Activated naive CD8-positive, alpha-beta T cell treated with anti-CD3 and anti-CD28 coated beads, Interleukin-2, amount 10 ng/mL, durations not matched to agents 7 days and 5 days (primary cell): ENCODE measurements at places on chromosomes 2 and 18. TPM values are rescaled to one million over a fixed set of nuclear protein-coding genes. Genes with fewer than 3 reads are reported as not detected.

Gene RNF144A
- 78.7 TPM for total RNA-seq

Gene OTX1
- not detected for total RNA-seq

Gene HYCC2
- 40.5 TPM for total RNA-seq

Gene ACADL
- not detected for total RNA-seq

Gene RIF1
- 61.9 TPM for total RNA-seq

Gene CABYR
- total RNA-seq, result 3.6 TPM

Gene RIOK3
- total RNA-seq, result 62.8 TPM

Gene MYO3B
- total RNA-seq, result 0.11 TPM

Gene GALNT3
- total RNA-seq, result 4.7 TPM

Gene CAPN14
- total RNA-seq, result 0.17 TPM

- peaks cover 6% of the 10 kb centered on the region for H3K27me3 ChIP-seq
- no peak overlapping the region for H3K4me3 ChIP-seq
- no peaks in the 10 kb centered on the region for H3K36me3 ChIP-seq
- H3K4me1 ChIP-seq, result no peaks in the 10 kb centered on the region
These were observed 229.4 kb downstream of the ZNF516 start for GRCh38 chr18:76265497-76266235.

DNA sequence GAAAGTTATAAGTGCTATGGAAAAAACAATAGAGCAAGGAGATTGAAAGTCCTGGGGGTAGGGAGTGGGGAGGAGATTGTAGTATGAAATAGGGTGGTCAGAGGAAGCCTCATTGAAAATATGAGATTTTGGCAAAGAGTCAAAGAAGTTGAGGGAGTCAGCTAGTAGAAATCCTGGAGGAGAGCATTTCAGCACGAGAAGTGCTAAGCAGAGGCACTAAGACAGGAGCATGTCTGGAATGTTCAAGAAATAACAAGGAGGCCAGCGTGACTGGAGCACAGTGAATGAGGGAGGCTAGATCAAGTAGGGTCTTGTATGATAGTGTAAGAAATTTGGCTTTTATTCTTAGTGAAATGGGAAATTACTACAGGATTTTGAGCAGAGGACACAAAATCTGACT lies 2.1 kb upstream of the TSPYL6 start:
- H3K36me3 ChIP-seq, result no peaks in the 10 kb centered on the region
- no peak overlapping the region for H3K4me3 ChIP-seq
- no peaks in the 10 kb centered on the region for H3K27me3 ChIP-seq
- no peaks in the 10 kb centered on the region for H3K4me1 ChIP-seq
- no peak for DNase-seq

- no peak overlapping the region for H3K27ac ChIP-seq
- H3K27me3 ChIP-seq, result no peaks in the 10 kb centered on the region
- no peak overlapping the region for H3K4me3 ChIP-seq
- DNase-seq, result no peak
These were observed 5.9 kb upstream of the CERS6 start for GRCh38 chr2:168450171-168450570.

DNA sequence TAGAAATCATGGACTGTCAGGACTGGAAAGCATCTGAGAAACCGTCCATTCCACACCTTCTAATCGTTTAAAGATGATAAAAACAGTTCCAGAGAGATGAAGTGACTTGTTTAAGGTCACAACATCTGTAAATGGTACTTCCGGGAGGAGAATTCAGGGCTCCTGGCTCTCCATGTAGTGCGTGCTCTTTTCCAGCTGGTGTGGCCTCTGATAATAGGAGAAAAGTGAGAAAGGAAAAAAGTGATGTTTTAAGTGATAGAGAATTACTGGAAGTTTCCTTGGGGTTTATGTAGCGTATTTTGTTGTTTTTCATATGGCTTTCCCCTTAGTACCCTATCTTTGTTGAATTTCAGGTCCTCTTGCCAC lies 663 bp downstream of the C2orf49 start:
- H3K27ac ChIP-seq, result peak overlapping the region; percentile 100
- DNase-seq, result no peak
- no peaks in the 10 kb centered on the region for H3K27me3 ChIP-seq
- peaks cover 36% of the 10 kb centered on the region for H3K4me1 ChIP-seq

GRCh38 chr2:229686122-229686919 lies 28.0 kb downstream of the DNER start:
- H3K27me3 ChIP-seq, result peaks cover 25% of the 10 kb centered on the region
- no peak overlapping the region for H3K4me3 ChIP-seq
- no peak overlapping the region for H3K27ac ChIP-seq
- no peak for DNase-seq

DNA sequence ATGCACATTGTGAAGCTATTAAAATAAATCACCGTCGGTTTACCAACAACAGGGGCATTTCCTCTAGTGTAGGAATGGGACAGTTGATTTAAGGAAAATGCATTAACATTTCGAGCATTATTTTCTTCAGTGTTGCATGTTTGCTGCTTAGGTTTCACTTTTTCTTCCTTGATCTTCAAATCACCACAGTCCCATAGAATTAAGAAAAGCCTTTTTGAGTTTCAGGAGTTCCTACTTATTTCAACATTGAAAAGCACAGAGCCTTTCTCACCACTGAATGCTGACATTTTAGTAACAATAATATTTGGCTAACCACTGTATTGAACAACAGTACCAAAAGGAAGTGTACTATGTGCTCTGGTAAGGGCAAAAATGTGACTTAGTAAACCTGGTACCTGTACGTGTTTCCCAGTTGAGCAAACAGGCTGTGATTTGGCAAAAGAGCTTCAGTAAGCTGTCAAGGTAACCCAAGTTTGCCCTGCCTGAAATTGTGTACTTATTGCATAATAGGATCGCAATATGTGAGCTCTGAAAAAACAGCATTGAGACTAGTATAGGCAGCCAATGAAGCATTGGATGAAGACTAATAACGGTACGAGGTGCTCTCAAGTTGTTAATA lies 2.2 kb downstream of the LRRTM4 start:
- no peak overlapping the region for H3K4me3 ChIP-seq
- H3K4me1 ChIP-seq, result no peaks in the 10 kb centered on the region
- no peak overlapping the region for H3K27ac ChIP-seq
- H3K36me3 ChIP-seq, result no peaks in the 10 kb centered on the region

DNA sequence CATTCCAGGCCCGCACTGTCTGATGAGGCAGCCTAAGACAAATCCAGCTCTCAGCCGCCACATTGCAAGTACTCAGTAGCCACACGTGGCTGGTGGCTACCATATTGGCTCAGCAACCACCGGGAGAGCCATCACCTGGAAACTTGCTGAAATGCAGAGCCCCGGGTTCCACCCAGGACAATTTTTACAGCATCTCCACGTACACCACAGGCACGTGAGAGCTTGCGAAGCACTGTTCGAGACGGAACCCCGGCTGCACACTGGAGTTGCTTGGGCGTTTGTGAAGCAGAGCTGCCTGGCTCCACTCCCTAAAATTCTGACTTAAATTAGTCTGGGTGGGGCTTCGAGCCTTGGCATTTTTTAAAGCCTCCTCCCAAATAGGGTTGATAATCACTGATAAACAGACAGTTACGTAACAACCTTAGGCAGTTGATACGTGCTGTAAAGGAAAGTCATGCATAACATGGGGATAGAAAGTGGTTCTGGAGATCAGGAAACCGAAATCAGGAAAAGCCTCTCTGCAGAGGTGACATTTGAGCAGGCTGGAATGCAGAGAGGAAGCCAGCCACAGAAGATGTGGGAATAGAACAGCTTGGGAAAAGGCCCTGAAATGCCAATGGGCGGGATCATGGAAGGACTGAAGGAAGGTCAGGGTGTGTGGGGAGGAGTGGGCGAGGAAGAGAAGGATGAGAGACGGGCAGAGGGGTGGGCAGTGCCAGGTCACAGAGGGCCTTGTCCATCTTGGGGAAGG lies 6.2 kb downstream of the ASAP2 start:
- peaks cover 38% of the 10 kb centered on the region for H3K27me3 ChIP-seq
- no peak for DNase-seq
- no peaks in the 10 kb centered on the region for H3K36me3 ChIP-seq
- H3K27ac ChIP-seq, result no peak overlapping the region
- peaks cover under 1% of the 10 kb centered on the region for H3K4me1 ChIP-seq

- no peak overlapping the region for H3K4me3 ChIP-seq
- no peak overlapping the region for H3K27ac ChIP-seq
- H3K4me1 ChIP-seq, result no peaks in the 10 kb centered on the region
- H3K27me3 ChIP-seq, result no peaks in the 10 kb centered on the region
These were observed 10.8 kb upstream of the EPB41L3 start for GRCh38 chr18:5554629-5555028.

DNA sequence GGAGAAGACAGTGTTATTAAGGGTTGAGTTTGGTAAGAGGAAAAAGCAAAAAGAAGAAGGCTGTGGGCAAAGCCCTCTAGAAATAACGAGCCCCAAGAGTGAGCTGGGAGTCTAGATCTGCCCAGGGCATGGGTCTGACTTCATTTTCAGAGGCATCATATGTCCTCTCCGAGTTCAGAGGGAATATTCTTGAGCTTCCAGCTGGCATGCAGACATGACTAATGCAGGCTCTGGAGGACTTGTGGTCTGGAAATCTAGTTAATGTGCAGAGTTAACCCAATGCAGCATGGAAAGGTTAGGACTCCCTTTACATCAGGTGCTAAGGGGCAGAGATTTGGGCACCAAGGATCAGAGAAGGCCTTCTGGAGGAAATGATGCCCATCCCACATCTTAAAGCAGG lies 7.3 kb downstream of the ACMSD start:
- H3K36me3 ChIP-seq, result no peaks in the 10 kb centered on the region
- no peaks in the 10 kb centered on the region for H3K4me1 ChIP-seq
- H3K27ac ChIP-seq, result no peak overlapping the region
- peaks cover 2% of the 10 kb centered on the region for H3K27me3 ChIP-seq
- no peak for DNase-seq
- no peak overlapping the region for H3K4me3 ChIP-seq

GRCh38 chr2:127577973-127578372 lies 42.5 kb downstream of the MYO7B start:
- H3K4me3 ChIP-seq, result no peak overlapping the region
- H3K4me1 ChIP-seq, result peaks cover 26% of the 10 kb centered on the region
- H3K36me3 ChIP-seq, result peaks cover 3% of the 10 kb centered on the region

- no peaks in the 10 kb centered on the region for H3K27me3 ChIP-seq
- peaks cover 43% of the 10 kb centered on the region for H3K4me1 ChIP-seq
- H3K27ac ChIP-seq, result peak overlapping the region; percentile 44
- H3K36me3 ChIP-seq, result peaks cover 5% of the 10 kb centered on the region
- H3K4me3 ChIP-seq, result no peak overlapping the region
These were observed 223.7 kb upstream of the TRIB2 start for GRCh38 chr2:12493031-12493513.

DNA sequence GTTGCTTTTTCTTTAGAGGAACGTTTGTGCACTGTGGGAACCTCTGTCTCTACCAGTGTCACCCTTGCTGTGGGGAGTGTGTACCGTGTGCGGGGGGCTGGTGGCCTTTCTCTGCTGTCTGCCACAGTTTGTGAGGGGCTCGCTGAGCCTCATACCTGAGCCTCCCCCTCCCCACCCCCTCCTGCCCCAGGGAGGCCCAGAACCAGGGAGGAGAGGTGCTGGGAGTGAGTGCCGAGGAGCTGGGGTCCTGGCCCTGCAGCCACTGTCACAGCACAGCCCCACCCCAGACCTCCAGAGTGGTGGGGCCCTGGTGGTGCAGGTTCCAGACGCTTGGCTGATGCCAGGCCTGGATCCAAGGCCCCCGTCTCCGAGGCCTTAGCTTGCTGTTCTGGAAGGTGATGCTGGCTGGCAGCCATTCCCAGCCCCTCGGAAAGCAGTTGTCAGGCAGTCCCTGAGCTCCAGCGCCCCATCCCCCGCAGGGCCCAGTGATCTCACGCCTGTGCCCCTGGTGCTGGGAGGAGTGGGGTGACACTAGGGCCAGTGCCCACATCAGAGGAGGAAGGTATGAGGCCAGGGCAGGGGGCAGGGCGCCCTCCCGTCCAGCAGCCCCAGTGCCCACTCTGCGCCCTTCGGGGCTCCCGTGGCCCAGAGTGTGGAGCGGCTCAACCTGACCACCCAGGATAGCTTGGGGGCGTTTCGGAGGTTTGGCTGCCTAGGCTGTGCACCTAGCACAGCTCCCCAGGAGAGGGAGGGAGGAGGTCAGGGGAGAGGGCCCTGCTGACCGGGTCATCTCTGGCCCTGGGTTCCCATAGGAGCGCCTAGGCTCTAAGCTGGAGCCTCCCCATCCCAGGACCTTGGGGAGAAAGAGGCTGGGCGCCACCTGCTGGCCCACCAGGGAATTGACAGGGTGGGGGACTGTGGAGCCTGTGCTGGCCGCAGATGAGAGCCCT lies 53.0 kb upstream of the ALPP start:
- H3K4me3 ChIP-seq, result no peak overlapping the region
- no peaks in the 10 kb centered on the region for H3K36me3 ChIP-seq
- H3K4me1 ChIP-seq, result peaks cover 26% of the 10 kb centered on the region
- DNase-seq, result peak; percentile 76
- no peaks in the 10 kb centered on the region for H3K27me3 ChIP-seq

DNA sequence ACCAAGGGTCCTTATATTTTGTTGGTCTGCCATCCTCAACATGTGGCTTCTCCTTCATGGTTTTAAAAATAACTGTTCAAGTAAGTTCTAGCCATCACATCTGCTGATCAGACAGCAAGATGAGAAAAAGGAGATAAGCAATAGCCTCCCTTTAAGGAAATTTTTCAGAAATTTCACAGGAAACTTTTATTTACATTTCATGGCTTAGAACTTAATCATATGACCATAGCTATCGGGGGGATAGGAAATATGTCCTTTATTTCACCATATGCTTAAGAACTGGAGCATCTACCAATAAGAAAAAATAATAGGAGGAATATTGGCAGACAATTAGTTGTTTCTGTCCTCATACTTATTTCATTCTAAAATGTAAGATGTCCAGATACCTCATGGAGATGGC lies 16.2 kb downstream of the ATF2 start:
- DNase-seq, result no peak
- H3K36me3 ChIP-seq, result peaks cover 23% of the 10 kb centered on the region
- no peak overlapping the region for H3K4me3 ChIP-seq

- no peak for DNase-seq
- no peaks in the 10 kb centered on the region for H3K27me3 ChIP-seq
- no peak overlapping the region for H3K4me3 ChIP-seq
- peaks cover 44% of the 10 kb centered on the region for H3K36me3 ChIP-seq
These were observed 31.3 kb downstream of the LANCL1 start for GRCh38 chr2:210445116-210445707.

DNA sequence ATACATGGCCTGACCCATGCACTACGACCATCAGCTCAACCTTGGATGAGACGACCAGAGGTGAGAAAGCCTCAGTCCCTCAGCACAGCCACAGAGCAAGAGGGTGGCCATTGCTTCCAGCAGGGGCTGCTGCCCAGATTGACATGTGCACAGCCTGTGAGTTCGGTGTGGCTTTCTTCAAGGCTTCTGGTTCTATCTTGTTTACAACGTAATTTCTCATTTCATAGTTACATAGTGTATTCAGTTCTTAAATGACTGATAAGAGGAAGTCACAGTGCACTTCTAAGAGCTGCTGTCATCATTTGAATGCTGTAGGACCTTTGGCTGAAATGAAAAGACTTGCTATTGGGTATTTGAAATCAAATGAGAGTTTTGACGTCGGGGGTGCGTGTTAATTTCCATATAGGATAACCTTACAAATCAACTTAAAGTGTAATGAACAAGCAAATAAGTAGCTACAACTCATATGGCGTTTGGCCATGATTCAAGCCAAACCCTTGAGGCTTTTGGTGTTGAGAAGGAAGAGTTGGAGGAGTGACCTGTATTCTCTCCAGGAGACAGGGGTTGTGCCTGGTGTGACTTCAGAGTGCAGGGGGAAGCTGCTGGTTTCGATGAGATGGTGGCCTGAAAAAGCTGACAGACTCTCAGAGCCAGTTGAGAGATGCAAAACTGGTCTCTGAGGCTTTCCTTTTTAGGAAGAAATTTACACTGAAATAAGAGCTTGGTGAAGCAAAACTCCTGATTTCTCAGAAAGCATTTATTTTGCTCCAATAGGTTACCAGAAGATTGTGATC lies 51.0 kb downstream of the TSHZ1 start:
- H3K27ac ChIP-seq, result no peak overlapping the region
- no peak overlapping the region for H3K4me3 ChIP-seq
- H3K4me1 ChIP-seq, result peaks cover 3% of the 10 kb centered on the region
- H3K27me3 ChIP-seq, result no peaks in the 10 kb centered on the region
